T-helper 9 cell (primary cell): ENCODE measurements at places on chromosomes 4 and X.

DNA sequence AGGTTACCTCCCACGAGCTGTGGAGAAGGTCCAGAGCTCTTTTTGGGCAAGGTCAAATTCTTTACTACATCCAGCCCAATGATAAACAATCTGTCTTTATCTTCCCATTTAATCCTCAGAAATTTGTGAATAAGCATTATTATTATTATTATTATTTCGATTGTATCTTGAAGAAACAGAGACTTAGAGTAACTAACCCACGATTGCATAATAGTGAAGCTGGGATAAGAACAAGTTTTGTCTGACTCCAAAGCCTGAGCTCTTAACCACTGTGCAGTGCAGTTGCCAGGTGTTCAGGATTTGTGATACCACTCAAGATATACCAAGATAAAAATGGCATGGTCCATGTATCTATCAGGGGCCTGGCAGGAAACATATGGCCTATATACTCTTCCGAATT, 166.5 kb upstream of the LDB2 start:
- no peak for DNase-seq

DNA sequence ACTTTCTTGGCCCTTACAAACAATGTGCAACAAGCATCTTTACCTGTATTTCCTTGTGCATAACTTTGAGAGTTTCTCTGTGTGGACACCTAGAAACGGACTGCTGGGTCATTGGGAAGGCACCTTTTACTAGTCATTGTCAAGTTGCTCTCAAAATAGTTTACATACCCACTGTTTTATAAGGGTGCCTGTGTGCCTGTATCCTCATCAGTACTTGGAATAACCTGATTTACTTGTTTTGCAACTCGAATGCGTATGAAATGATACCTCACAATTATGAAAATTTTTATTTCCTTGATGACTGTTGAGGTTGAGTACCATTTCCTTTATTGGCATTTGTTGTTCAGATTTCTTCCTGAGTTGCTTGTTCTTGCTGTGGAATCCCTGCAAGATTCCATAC, 150.8 kb downstream of the STIM2 start:
- DNase-seq = no peak

GRCh38 chrX:147749308-147749707, 162.4 kb upstream of the FMR1 start:
- DNase-seq = no peak

GRCh38 chr4:107292979-107293378, 256.9 kb upstream of the DKK2 start:
- no peak for DNase-seq

DNA sequence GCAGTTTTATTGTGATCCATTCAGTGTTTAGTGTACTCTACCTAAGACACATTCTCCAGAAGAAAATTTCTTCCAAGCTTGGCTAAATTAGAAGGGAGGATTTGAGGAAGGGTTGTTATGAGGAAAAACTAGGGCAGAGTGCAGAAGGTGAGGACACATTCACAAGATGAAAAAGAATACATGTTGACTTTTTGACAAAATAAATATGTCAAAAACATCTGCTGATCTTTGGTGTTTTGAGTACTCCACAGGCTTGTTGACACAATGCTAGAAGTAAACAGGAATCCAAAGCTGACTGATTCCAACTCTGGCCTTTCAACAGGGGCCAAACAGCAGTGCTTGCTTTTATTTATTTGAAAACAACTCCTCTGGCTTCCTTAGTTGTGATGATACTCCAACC, 125.8 kb upstream of the SLC7A11 start:
- DNase-seq = no peak
